ENCODE measurements at places on chromosomes 1 and 21.

- no peak for DNase-seq
Measured at GRCh38 chr21:34009193-34009592, 64.2 kb upstream of the MRPS6 start.

GRCh38 chr1:30618335-30618747, 105.0 kb downstream of the MATN1 start:
- no peak for DNase-seq

GRCh38 chr1:223653015-223653414, 12.5 kb downstream of the CAPN8 start:
- DNase-seq = no peak

DNA sequence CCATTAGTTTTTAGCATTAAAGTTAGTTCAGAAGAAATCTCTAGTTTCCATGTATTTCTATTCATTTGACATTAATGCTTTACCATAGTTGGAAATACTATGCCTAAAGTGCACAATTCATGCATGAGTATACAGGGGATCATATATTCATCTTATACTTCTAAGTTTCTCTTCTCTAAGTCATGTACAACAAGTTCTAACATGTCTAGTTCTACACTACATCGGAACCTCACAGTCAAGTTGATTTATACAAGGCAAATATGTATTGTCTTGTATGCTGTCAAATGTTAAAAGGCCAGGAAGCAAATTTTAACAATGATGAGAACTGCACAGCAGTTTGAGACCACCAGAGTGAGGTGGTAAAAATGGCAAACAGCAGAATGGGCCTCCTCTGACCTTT, 22.9 kb upstream of the MOB3C start:
- no peak for DNase-seq

GRCh38 chr1:87682565-87682964, 353.9 kb downstream of the LMO4 start:
- DNase-seq = no peak

- no peak for DNase-seq
Measured at GRCh38 chr1:76933847-76934815, 66.9 kb downstream of the ST6GALNAC5 start.

DNA sequence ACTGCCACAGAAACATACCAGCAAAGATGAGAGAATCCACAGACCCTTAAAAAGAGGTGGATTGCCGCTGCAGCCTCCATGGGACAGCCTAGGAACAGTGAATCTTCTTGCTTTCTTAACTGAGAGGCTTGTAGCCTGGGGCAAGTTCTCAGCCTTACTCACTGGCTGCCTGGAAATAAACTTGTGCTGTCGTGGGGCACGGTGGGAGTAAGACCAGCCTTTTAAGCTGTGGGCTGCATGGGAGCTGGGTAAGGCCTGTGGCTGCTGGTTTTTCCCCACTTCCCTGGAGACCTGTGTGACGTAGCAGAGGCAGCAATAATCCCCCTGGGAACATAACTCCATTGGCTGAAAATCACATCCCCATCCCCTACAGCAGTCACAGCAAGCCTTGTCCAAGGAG, 30.8 kb downstream of the CD2 start:
- no peak for DNase-seq

DNA sequence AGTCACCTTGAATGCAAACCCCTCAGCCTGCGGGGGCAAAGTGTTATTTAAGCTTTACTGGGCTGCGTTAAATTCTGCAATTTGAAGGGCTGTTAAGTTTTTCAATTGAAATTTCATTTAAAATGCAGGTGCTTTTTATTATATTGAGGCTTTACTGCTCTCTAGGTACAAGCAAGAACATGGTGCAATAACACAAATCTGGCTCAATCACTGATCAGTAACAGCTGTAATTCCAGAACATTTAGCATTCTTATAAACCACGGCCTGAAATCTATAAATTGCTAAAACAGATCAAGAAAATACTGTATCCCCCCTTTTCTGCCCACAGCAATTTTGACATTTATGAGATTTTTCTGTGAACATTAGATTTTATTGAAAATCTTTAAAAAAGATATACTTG, 322.8 kb downstream of the KCTD3 start:
- DNase-seq = no peak

DNA sequence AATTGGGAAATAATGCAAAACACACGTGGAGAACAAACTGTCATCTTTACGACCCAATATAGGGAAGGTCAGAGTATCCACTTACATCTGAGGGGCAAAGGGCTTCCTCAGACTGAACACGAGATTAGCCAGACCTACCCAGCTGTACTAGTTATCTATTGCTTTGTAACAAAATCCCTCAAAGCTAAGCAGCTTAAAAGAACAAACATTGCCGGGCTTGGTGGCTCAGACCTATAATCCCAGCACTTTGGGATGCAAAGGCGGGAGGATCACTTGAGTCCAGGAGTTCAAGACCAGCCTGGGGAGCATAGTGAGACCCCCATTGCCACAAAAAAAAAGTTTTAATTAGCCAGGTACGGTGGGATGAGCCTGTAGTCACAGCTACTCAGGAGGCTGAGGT, 262.8 kb downstream of the LTN1 start:
- no peak for DNase-seq

GRCh38 chr1:1757422-1758058, 20.7 kb downstream of the NADK start:
- DNase-seq = no peak

DNA sequence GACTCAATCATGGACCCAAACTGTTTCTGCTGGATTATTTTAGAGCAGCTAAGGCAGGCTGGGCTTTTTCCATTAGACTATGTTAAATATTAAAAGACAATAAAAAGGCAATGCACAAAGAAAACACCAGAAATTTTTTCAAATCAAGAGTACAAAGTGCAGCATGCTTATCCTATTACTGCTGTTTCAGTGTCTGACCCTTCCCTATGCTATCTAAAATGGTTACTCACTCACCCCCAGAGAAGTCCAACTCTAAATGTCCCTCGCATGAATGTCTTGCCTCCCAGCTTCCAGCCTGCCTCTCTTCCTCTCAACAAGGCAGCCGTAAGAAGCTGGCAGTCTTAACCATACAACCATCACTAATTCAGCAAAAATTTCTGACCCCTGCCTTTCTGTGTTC, 108.7 kb upstream of the SYT6 start:
- DNase-seq = no peak

- DNase-seq = peak; percentile 71
Measured at GRCh38 chr1:44819608-44820327, 11.4 kb downstream of the BTBD19 start.

DNA sequence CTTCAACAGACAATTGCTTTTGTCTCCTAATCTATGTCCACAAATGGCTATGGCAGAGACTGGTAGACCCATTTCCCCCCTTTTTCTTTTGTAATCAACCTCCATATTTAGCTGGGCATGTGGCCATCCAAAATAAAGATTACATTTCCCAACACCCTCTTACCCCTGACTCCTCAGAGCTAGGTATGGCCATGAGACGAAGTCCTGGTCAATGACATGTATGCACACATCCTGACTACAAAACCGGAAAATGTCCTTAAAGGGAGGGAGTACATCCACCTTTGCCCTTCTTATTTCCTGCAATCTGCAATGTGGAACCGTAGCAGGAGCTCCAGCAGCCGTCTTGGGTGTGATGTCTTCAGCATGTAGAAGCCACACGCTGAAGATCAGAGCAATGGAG, 36.2 kb upstream of the RCSD1 start:
- no peak for DNase-seq

- no peak for DNase-seq
Measured at GRCh38 chr1:50251702-50252101, 143.0 kb downstream of the ELAVL4 start.

DNA sequence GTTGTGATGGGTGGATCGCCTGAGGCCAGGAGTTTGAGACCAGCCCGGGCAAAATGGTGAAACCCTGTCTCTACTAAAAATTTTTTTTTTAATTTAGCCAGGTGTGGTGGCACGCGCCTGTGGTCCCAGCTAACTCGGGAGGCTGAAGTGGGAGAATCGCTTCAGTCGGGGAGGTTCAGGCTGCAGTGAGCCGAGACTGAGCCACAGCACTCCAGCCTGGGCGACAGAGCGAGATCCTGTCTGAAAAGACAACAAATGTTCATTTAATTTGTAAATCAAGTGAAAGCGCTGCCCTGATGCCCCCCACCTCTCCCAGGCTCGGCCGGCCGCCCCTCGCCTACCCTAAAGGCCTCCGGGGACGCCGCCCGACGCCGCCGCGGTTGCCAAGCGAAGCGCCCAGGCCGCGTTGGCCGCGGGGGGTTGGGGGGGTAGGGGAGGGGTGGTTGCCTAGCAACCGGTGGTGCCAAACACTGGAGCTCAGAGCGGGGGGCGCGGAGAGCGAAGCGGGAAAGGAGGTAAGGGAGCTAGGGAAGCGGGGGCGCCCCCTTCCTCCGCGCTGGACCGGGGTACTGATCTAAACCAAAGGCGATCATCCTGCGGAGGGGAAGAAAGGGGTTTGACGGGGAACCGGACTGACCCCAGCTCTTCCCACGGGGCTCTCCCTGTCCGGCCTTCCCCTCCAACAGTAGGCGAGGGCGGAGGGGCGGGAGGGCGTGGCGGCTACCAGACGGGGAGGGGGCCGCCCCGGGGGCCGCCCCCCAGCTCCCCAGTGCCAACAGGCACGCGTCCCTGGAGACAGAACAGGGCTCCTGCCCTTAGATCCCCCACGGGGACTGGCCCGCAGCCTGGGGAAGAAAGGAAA, at the start of gene TEKT2:
Gene TEKT2 (plus strand): TSS at position 460 of the 862 bp plus-strand sequence. CDS start 828 bp downstream, outside the sequence.
- DNase-seq = no peak

GRCh38 chr1:182259229-182259872, 132.2 kb downstream of the GLUL start:
- peak; percentile 15 for DNase-seq

GRCh38 chr1:88800382-88801051, 90.8 kb downstream of the GTF2B start:
- DNase-seq = peak; percentile 24

GRCh38 chr1:16999863-17000262, 11.9 kb downstream of the ATP13A2 start:
- DNase-seq = no peak

DNA sequence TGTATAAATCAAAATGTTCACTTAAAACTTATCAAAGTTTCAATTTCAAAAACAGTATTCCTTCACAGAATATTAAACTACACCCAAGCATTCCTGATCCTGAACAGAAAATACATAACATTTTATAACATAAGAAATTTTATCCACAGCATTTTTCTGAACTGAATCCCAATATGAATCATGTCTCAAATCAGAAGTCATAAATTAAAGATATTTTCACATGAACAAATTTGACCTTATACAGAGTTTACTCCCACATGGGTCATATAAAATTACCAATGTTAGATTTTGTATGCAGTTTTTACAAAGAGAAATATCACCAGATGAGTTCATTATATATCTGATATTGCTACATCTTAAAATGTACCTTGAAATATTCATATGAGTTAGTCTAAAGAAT, 48.6 kb upstream of the ASPM start:
- DNase-seq = no peak

- DNase-seq = peak; percentile 66
Measured at GRCh38 chr1:183655562-183656075, 2.5 kb upstream of the APOBEC4 start.

DNA sequence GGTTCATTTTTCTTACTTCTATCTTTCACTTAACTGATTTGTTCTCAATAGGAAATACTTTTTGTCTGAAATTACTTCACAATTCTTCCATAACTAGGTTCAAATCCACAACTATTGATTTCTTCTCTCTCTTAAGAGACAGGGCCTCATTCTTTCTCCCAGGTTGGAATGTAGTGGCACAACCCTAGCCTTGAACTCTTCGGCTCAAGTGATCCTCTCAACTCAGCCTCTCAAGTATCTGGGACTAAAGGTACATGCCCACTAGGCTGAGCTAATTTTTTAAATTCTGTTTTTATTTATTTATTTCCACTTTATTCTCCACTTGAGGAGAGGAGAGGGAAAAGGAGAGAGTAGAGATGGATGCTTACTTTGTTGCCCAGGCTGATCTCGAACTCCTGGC, 370.4 kb upstream of the PLXNA2 start:
- DNase-seq = no peak

- no peak for DNase-seq
Measured at GRCh38 chr1:41665962-41666917, 181.8 kb upstream of the EDN2 start.

- peak; percentile 11 for DNase-seq
Measured at GRCh38 chr1:15046487-15047165, 106.9 kb upstream of the TMEM51 start.

DNA sequence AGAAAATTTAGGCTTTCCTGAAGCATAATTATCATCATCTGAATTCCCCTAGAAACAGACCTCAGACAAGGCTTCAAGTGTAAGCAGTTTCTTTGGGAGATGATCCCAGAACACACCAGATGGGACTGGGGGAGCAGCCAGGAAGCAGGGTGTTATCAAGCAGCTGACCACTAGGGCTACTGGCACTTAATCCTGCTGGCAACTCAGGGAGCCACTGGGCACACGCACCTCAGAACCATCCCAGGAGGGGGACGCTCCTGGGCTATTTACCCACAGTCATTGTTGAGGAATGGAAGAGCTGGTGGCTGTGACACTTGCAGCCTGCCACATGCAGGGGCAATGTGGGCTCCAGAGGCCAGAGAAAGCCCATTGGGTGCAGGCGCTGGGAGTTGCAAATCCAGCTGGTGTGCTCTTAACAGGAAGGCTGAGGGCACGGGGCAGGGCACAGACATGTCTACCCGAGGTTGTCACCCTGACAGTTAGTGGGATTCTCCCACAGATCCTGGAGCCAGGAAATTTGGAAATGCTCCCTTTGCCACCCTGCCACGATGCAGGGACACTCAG, 15.1 kb upstream of the IL22RA1 start:
- no peak for DNase-seq

GRCh38 chr1:113072757-113073478, at the start of gene LRIG2:
Gene LRIG2, plus strand, starts transcription at chr1:113073198. Its CDS starts 209 bp downstream, at chr1:113073407.
- DNase-seq = peak; percentile 97

DNA sequence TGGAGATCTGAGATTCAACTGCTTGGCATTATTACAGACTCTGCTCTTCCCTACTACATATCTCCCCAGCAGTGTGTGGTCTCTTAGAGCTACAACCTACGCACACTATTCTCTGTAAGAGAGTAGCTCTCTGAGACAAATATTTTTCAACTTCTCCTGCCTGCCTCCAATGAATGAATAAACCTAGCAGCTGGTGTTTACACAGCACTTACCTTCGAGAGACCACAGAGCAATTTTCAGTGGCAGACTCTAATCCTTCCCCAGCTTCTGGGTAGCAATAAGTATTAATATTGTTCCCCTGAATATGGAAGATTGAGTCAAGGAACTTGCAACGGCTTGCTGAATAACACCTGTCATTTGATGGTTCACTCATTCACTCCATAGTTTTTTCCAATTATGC, 350.9 kb upstream of the SPAG17 start:
- DNase-seq = no peak

Data from T-helper 9 cell (primary cell).